ENCODE measurements at places on chromosomes 13 and 19.

- no peaks in the 10 kb centered on the region for H3K36me3 ChIP-seq
- no peak for DNase-seq
- no peak overlapping the region for H3K4me3 ChIP-seq
- H3K27me3 ChIP-seq = peaks cover 15% of the 10 kb centered on the region
Measured at GRCh38 chr19:2619076-2619475, 83.4 kb downstream of the GNG7 start.

DNA sequence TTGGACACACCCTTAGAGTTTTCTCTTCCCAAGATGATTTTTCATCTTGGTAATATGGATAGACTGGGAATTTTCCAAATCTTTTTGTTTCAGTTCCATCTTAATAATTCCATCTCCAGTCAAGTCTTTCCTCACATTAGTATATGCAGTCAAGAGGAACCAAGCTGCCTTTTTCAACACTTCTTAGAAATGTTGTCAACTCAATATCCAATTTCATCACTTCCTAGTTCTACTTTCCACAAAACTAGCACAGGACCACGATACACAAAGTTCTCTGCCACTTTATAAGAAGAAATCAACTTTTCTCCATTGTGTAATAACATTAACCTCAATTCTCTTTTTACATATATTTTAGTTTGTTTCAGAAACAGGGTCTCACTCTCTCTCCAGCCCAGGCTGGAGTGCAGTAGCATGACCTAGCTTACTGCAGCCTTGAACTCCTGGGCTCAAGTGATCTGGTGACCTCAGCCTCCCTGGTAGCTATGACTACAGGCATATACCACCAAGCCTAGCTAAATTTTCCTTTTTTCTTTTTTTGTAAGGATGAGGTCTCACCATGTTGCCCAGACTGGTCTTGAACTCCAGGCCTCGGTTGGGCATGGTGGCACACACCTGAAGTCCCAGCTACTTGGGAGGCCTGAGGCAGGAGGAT is 15.5 kb downstream of the ZNF443 start:
- no peak for DNase-seq
- no peaks in the 10 kb centered on the region for H3K4me1 ChIP-seq
- H3K27me3 ChIP-seq = no peaks in the 10 kb centered on the region
- no peak overlapping the region for H3K27ac ChIP-seq
- H3K4me3 ChIP-seq = no peak overlapping the region

DNA sequence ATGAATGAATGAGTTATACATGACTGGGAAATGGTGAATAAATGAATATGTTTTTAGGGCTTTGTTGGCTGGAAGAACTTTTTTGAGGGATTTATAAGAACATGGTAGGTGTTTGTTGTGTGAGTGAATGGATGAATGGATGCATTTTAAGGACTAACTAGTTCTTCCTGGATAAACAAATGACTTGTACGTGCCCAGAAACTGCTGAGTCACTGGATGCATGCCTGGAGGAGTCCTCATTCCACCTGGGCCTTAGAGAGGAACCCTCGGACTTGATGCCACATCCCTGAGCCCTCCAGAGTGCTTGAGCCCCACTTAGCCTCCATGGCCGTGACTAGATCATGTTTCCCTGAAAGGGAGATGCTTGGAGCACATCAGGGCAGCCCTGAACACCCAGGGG is 153.4 kb downstream of the DPF1 start:
- no peak overlapping the region for H3K27ac ChIP-seq
- H3K4me1 ChIP-seq = peaks cover 6% of the 10 kb centered on the region
- H3K4me3 ChIP-seq = no peak overlapping the region

GRCh38 chr13:112967686-112968379 is 1.2 kb upstream of the MCF2L start:
- H3K36me3 ChIP-seq = no peaks in the 10 kb centered on the region
- peaks cover 21% of the 10 kb centered on the region for H3K27me3 ChIP-seq
- DNase-seq = peak; percentile 46
- no peak overlapping the region for H3K27ac ChIP-seq
